ENCODE measurements at places on chromosomes 7 and 10. TPM values are rescaled to one million over a fixed set of nuclear protein-coding genes. Genes with fewer than 3 reads are reported as not detected.

FKBP6 gene
- total RNA-seq: not detected

UCMA gene
- total RNA-seq: not detected

KLHDC10 gene
- total RNA-seq: 13.9 TPM

CAV2 gene
- 170 TPM for total RNA-seq

C10orf143 gene
- total RNA-seq: 0.83 TPM

IFIT2 gene
- 3.3 TPM for total RNA-seq

GOT1 gene
- 34.1 TPM for total RNA-seq

NUDT5 gene
- total RNA-seq: 124 TPM

ZNF22 gene
- total RNA-seq: 6.5 TPM

ITGA8 gene
- not detected for total RNA-seq

SEC31B gene
- total RNA-seq: 1.8 TPM

OR2A5 gene
- not detected for total RNA-seq

SPDYE1 gene
- total RNA-seq: not detected

FOXI2 gene
- total RNA-seq: not detected

CPXM2 gene
- total RNA-seq: not detected

GJD4 gene
- 0.06 TPM for total RNA-seq

VTI1A gene
- total RNA-seq: 13.5 TPM

CAMK2B gene
- 0.27 TPM for total RNA-seq

IGF2BP3 gene
- 30.4 TPM for total RNA-seq

FGL2 gene
- total RNA-seq: not detected

CTAGE6 gene
- total RNA-seq: not detected

DUSP5 gene
- 134 TPM for total RNA-seq

GPNMB gene
- 2.7 TPM for total RNA-seq

CALHM2 gene
- 5.5 TPM for total RNA-seq

TMEM213 gene
- not detected for total RNA-seq

DOCK1 gene
- total RNA-seq: 26.3 TPM

THSD7A gene
- 1.5 TPM for total RNA-seq

SLC26A3 gene
- total RNA-seq: not detected

ATP5MK gene
- 511 TPM for total RNA-seq

BAIAP2L1 gene
- 53.9 TPM for total RNA-seq

DPYSL4 gene
- 18.0 TPM for total RNA-seq

ELFN1 gene
- 0.48 TPM for total RNA-seq

Data from A549 treated with CORT108297 at 1 μM for 4 hours (cell line).